Activated CD8-positive, alpha-beta memory T cell treated with anti-CD3 and anti-CD28 coated beads for 1 hour (primary cell): ENCODE measurements at places on chromosomes 12 and 14.

DNA sequence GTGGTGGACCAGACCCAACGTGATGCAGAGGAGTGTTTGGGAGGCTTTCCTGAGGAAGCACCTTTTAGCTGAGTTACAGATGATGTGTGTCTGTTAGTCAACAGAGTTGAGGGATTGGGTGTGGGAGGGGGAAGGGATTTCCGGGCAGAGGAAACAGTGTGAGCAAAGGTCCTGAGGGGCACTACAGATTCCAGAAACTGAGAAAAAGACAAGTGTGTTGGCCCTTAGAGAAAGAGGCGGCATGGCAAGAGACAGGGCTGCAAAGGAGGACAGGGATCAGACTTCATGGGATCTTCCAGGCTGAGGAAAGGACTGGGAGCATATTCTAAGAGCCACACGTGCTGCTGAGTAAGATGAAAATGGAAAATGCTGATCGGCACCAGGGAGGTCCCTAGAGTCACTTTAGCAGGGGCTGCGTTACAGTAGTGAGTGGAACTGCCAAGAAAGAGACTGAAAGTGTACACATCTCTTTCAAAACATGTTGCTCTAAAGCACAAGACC, 9.4 kb upstream of the RPS6KL1 start:
- DNase-seq: no peak

DNA sequence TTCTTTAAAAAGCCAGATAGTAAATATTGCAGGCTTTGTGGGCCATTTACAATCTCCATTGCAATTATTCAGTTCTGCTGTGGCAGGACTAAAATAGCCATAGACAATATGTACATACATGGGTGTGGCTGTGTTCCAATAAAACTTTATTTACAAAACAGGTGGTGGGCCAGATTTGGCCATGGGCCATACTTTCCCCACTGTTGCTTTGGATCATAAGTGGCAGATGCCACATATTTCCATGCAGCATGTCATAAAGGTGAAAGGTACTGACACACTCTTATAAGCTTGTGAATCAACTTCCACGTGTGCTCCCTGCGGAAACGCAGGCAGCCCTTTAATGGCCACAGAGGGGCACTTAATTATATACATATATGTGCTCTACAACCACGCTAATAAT, 244.4 kb upstream of the FOXN3 start:
- no peak for DNase-seq

GRCh38 chr12:3718100-3718499, 34.8 kb downstream of the CRACR2A start:
- DNase-seq: no peak

GRCh38 chr14:37678916-37679315, 83.5 kb downstream of the TTC6 start:
- no peak for DNase-seq

DNA sequence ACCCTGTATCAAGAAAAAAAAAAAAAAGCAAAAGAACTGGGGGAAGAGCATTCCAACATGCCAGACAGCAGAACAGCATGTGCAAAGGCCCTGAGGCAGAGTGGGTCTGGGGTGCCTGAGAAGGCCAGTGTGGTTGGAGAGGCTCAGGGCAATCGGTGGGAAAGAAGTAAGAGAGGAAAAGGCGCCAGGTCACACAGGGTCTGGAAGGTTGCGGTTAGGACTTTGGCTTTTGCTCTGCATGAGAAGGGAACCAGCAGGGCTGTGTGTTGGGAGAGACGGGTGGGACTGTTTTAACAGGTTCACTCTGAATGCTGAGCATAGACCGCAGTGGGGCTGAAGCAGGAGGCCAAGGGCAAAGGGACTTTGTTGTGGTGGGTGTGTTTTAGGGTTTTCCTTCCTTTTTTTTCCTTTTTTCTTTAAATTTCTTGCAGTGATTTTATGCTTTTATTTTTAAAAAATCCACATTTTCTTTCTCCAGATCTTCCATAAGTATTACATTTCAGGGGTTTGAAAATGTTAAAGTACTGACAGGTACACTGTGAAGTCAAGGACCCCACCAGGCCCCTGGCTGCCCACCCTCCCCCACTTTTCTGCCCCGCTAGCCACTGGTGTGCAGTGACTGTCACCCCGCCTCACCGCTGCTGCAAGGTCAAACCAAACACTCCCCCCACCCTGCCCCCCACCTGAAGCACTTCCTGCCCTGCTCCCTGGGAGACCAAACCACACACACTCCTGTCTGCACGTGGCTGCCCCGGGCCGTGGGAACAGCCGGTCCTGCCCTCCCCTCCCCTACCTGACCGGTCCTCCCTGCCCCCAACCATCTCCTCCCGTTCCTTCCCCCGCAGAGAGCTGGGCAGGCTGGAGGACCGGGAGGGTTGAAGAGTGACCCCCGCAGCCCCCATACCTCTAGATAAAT, 30.0 kb downstream of the DTX1 start:
- DNase-seq: no peak

- DNase-seq: no peak
Observed at GRCh38 chr12:62705846-62706245, 229.1 kb downstream of the PPM1H start.

DNA sequence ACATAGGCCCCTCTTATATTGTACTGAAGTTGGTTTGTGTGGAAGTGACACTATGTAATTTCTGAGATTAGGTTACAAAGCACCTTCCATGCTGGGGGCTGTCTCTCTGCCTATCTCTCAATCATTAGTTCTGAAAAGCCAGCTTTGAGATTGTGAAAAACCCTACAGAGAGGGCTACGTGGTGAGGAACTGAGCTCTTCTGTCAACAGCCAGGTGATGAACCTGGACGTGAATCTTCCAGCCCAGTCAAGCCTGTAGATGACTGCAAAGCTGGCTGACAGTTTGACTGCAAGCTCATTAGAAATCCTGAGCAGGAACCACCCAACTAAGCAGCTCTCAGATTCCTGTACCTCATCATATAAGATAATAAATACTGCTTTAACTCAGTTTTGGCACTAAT, 36.3 kb upstream of the BBS10 start:
- no peak for DNase-seq

GRCh38 chr12:7175493-7175892, 14.0 kb upstream of the PEX5 start:
- no peak for DNase-seq

- no peak for DNase-seq
Observed at GRCh38 chr12:21568115-21568514, 36.5 kb downstream of the GYS2 start.

- no peak for DNase-seq
Observed at GRCh38 chr14:53149668-53150316, 3.3 kb downstream of the DDHD1 start.

- DNase-seq: no peak
Observed at GRCh38 chr14:32841698-32842097, 97.0 kb upstream of the NPAS3 start.

DNA sequence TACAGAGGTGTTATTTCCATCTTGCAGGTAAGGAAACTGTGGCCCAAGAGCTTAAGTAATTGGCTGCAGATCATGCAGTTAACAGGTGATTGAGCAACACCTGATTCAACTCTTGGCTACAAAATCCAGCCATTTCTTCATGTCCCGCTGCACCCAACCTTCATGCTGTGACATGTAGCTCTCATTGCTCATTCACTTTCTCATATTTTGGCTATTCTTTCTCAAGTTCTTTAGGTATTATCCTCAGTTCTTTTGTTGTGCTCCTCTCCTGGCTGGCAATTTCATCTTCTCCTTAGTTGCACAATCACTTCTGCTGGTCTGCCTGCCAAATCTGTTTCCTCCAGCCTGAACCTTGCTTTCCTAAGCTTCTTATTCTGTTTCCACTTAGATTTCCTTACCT, 300.8 kb downstream of the SSPN start:
- DNase-seq: no peak
